ENCODE measurements at places on chromosomes 11 and 22.

GRCh38 chr11:8386134-8386864, 122.6 kb upstream of the LMO1 start:
- DNase-seq = no peak

DNA sequence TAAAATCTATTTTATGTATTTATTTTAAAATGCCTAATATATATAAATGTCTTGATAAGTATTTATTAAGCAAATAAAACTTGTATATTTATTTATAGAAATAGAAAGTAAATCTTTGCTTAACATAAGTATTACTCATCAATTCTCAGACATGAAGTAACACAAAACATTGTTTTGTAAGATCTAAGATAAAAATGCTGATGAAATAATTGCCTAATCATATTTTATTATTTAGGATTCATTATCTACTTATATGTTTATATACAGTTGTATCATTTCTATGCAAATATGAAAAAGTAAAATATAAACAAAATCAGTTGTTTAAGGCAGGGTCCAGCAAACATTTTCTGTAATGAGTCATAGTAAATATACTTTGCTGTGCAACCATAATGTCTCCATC, 507.8 kb upstream of the CNTN5 start:
- DNase-seq = no peak

DNA sequence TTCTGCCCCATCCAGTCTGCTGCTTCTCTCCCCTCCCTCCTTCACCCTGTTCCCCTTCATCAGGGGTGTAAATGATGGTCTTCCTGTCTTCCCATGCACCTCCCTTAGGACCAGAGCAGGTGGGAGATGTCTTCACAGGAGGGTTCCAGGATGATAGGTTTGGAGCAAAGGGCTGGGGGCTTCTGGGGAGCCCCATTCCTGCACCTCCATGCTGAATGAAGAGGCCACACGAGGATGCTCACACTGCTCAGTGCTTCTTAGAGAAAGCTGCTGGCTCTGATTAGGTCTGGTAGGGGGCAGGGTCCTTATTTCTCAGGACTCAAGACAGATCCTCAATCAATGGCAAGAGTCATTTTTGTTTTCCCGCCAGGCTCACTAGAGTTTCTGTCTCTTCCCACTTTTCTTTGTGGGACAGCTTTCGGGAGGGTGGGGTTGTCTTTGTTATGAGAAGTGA, 41.1 kb downstream of the BCR start:
- no peak for DNase-seq

- DNase-seq = no peak
These were observed 34.8 kb downstream of the IRAG1 start for GRCh38 chr11:10658621-10659338.

DNA sequence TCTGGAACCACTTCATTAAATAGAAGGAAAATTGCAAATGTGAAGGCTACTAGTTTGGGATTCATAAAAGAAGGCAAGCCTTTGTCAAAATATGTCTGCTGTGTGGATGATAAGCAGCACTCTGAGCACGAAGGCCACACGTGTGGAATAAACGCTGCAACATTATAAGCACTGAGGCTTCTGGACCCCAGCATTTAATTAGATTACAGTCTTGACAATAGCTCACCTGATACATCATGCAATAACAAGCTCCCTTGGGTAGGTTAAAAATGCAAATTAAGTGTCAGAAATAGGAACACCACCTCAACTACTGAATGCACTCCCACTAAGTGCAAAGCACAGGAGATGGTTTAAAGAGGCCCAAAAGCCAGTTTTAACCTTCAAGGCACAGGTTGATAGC, 179.3 kb downstream of the LARGE1 start:
- no peak for DNase-seq

- peak; percentile 14 for DNase-seq
These were observed 215.1 kb downstream of the TMEM135 start for GRCh38 chr11:87252869-87253268.

GRCh38 chr11:130122141-130122575, 37.4 kb upstream of the ST14 start:
- peak; percentile 10 for DNase-seq

GRCh38 chr11:13278609-13279486, 1.3 kb downstream of the BMAL1 start:
- no peak for DNase-seq

GRCh38 chr11:15801126-15801525, 555.2 kb downstream of the SOX6 start:
- DNase-seq = no peak

GRCh38 chr22:39466228-39467006, 9.6 kb downstream of the MGAT3 start:
- DNase-seq = no peak

- no peak for DNase-seq
These were observed 943 bp downstream of the DUSP8 start for GRCh38 chr11:1570896-1571759.

DNA sequence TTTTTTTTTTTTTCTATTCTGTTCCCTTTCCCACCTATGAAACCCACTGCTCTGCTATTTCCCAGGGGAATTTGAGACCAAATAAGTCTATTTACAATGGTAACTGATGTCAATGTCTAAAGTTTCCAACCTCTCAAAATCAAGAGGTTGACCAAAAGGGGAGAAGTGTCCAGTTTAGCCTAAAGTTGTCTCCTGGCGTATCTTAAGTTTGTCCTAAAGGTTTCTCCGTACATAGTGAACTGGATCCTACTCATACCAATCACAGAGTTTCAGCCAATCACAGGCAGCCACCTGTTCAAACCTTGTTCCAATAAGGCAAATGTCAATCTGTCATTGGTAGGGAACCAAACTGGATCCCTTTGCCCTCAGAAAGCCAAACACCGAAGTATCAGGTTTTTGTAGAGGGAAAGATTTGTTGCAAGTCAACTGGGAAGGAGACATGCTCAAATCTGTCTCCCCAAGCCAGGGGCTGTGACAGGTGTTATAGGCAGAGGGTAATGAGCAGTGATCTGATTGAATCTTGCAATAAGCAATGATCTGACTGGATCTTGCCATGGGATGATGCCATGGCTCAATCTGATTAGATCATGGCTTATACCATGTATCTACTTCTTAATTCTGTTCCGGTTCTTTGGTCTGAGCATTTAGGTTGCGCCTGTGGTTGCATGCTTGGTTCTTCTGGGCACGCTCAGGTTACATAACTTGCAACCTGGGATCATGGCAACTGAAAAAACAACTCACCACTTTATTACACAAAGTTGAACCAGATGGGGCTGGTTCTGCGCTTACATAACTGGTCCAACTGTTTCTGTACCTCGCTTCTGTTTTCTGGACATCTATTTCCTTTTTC, 1.1 kb upstream of the VPS37C start:
- DNase-seq = no peak

GRCh38 chr22:26404851-26405421, 24.1 kb upstream of the ASPHD2 start:
- DNase-seq = no peak

GRCh38 chr11:78031629-78032028, 8.6 kb upstream of the KCTD14 start:
- no peak for DNase-seq

- no peak for DNase-seq
These were observed 21.5 kb upstream of the P2RY2 start for GRCh38 chr11:73196576-73196975.

GRCh38 chr22:17319546-17319945, 49.7 kb upstream of the CECR2 start:
- no peak for DNase-seq
